ENCODE measurements at places on chromosomes 13 and 19.

DNA sequence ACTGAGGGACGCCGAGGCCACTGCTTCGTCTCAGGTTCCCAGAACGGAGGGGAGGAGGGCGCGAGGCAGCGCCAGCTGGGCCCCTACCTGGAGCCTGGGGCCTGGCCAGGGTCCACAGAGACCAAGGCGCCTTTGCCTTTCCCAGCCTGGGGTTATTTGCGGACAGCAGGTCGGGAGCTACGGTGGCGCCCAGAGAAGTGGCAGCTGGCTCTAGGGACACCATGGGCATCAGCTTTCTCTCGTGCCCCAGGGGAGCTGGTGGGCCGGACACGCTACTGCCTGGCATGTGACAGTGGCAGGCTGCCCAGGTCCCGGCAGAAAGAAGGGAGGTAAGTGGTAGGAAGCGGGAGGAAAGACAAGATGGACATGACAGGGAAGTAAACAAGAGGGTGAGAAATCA, 19.0 kb downstream of the AKT2 start:
- DNase-seq: no peak

DNA sequence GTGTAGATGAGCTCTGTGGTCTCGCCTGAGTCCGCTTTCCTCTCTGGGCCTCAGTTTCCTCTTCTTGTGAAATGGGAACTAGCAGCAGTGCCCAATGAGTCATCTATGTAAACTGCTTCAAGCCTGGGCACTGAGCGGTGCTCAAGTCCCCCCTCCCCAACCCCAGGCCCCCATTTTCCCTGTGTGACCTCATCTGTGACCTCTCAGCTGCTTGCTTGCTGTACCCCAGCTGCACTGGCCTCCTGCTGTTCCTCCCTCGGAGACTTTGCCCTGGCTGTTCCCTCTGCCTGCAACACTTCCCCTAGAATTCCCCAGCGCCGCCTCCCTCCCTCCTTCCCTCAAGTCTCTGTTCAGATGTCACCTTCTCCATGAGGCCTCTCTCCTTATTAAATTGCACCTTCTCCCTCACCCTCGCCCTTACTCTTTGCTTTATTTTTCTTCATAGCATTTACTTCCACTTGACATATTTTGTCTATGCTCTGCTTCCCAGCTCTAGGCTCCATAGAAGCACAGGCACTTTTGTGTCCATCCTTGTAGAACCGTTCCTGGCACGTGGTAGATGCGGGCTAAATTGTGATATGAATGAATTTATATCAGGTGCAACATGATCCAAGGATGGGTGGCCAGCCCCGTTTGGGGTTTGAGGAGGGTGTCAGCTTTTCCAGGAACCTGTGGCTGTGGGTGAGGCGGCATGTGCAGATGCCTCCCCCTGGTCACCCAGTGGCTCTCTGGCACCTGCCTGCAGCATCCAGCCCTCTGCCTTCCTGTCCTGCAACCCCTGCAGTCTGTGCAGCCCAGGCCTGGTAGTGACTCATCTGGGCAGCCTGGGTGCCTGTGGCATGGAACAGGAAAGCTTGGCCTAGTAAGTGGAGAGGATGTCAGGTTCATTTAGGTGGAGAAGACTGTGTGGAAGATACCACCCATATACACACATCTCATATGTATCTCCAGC, 26.3 kb downstream of the SIPA1L3 start:
- no peak for DNase-seq

GRCh38 chr13:62887046-62887445, 1471.4 kb upstream of the PCDH20 start:
- no peak for DNase-seq

DNA sequence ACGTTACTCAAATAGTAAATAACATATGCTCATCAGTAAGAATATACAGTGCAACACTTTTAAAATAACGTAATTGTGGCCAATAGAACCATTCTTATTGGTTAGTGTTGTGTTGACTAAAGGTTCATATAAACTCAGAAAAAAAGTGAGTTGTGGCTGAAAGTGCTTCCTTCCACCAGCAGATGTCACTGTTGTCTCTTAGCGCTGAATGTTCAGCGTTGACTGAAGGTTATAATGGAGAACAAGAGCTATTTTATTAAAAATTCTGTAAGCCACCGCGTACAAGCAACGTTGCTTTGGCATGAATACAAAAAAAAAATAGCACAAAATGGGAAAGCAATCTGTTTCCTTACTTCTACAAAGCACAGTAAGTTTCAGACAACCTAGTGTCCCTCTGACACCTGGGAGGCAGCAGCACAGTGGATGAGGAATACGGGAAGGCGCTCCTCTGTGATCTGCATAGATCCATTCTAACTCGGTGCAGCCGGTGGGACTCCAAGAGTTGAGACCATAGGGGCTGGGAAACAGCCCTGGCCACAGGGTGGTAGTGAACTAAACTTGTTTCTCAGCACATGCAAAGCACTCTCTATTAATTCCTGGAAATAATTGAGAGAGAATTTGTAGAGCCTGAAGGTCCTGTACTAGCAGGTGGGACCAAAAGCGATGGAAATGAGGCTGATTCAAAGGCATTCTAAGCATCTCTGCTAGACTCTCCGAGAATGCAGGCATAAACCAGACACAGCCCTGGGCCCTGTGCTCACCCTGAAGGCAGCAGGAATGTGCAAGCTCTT, 23.9 kb upstream of the OXGR1 start:
- DNase-seq: no peak

DNA sequence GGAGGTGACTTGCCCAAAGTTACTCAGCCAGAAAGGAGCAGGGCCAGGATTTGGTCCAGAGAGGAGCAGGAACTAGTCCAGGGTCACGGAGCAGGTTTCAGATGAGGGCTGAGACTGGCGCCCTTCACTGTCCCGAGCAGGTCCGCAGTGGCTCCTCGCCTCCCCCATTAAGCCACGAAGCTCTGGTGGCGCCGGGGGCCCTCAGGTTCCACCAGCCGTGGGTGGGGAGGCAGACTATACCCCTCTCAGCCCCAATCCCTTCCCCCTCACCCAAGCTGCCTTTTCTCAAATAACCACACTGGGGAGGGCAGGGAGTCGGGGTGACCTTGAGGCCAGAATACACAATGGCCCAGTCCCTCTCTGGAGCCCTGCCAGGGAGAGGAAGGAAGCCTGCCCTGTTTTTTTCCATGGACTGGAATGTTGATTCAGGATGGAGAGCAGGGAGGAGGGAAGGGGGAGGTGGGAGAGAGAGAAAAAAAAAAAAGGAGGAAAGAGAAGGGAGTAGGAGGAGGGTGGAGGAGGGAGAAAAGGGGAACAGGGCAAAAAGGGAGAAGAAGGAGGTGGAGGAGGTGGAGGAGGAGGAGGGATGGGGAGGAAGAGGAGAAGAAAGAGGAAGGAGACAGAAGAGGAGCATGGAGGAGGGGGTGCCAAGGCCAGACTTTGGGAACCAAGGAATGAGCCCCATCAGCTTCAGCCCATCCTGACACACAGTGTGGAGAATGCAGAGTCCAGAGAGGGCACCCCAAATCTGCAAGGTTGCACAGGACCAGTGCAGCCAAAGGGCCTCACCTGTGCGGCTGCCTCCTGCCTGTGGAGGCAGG, 19.7 kb downstream of the CEACAM16 start:
- DNase-seq: no peak

DNA sequence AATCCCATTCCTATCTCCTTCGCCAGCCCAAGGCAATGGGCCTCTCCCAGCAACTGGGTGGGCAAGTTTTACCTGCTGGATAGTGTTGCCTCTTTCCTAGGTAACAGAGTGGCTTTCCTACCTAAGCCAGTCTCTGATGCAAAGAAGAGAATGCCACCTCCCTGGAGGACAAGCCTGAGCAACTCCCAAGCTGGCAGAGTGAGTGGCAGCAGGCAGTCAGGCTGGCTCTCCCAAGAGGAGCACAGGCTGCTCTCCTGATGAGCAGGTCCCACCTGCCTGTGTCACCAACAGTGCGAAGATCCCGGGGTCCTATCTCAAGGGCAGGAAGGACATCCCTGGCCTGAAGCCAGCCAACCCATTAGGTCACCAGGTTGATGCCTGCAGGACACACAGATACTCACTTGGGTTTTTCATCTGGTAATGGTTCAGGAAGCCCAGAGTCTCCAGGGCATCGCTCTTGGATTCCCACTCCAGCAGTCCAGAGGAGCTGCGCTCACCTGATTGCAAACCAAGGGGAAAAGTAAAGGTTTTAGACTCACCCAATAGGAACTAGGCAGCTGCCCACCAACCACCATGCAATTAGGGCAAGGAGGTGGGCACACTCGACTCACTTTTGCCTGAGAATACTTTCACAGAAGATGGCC, 5.5 kb upstream of the ECH1 start:
- DNase-seq: no peak

GRCh38 chr19:2488405-2488941, 12.5 kb downstream of the GADD45B start:
- no peak for DNase-seq

DNA sequence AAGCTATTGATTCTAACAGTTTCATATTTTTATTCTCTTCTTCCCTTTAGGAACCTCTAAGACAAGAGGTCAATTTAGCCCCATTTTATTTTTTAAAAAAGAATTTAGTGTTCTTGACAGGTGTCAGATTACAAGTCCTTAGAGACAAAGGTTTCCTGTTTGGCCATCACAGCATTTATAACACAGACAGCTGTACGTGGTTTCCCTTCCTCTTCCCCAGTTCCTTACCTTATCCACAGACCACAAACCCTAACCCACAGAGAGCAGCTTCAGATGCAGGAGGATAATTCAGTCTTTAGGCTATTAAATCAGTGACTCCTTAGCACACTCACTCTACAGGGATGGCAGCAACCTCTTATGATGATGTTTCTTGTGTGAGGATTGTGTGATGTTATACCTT, 1210.1 kb downstream of the DIAPH3 start:
- DNase-seq: no peak

- no peak for DNase-seq
Observed at GRCh38 chr19:35629332-35629633, 447 bp downstream of the RBM42 start.

- DNase-seq: no peak
Observed at GRCh38 chr19:43425567-43426392, 11.1 kb downstream of the TEX101 start.

DNA sequence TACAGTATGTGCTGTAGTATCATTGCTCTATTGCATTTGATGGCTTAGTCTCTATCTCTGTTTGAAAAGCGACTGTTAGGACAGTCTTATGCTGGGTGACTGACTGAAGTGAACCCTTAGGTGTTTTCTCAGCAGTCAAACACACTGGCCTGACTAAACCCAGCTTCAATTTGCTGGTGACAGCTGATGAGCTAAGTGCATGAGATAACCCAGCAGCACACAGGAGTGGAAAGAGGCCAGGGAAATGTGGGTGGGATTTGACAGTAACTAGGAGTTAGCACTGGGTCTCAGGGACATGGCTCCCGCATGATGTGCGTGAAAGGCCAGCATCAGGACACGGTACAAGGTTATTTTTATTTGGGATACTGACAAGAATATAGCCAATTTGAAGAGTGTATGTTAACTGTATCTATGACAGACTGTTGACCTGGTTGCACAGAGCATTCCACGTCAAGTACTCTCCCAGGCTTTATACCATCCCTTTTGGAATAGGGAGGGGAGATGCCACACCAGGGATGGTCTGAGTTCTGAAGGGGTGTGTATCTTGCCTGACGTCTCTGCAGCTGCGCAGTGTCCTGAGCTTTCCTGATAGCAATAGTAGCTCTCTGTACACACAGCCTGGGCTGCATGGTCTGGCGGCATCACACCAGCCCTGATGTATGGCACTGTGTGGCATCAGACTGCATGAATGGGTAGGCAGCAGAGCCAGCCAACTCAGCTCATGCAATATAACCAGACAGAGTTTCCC, 144.8 kb downstream of the FLT1 start:
- DNase-seq: no peak

GRCh38 chr13:91331047-91331915, 16.2 kb upstream of the MIR17HG start:
- DNase-seq: no peak

DNA sequence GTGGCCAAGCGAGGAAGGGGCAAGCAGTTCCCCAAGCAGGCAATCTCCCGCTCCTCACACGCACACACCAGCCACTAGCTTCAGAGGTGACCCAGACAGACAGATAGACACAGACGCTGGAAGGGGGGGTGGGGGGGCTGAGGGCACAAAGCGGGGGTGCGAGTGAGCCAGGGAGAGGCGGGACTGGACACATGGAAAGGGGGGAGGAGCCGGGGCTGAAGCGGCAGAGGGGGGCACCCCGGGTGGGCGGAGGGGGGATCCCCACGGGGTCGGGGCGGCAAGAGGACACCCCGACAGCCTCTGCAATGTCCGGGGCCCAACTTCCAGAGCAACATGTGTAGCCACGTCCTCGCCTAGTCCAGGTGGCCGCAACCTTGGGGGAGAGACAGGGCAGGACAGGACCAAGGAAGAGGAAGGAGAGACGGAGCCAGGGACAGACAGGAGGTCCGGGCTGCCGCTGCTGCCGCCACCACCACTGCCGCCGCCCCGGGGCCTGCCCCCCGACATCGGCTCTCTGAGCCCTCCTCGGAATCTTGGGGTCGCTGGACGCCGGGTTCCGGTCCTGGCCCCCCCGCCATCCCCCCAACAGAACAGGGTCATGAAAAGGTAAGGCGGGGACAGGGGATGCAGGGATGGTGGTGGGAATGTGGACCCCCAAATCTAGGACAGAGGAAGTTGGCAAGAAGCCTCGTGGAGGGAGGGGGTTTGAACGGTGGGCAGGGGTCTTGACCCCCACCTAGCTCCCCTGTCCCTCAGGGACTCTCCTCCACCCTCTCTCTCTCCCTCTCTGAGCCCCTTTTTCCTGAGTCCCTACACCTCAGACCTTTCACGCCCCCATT, 1.1 kb downstream of the GRIN2D start:
- DNase-seq: no peak

- DNase-seq: no peak
Observed at GRCh38 chr13:50629966-50630365, 213.5 kb downstream of the DLEU7 start.

DNA sequence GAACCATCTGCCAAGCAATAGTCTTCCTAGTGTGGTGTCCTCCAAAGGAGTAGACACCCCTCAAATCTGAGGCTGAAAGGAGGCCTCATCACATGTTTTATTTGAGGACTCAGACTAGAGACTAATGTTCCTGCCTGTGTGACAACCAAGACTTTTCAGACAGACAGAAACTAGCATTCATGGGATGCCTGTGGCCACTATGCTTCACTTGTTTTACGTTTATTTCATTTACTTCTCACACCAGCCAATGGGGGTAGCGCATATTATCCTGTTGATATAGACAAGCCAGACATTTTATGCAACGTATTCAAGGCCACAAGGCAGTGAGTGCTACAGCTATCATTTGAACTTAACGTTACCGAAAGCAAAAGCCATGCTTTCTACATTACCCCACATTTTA, 391.7 kb upstream of the HTR2A start:
- no peak for DNase-seq
